ENCODE measurements at places on chromosomes 16 and 17. TPM values are rescaled to one million over a fixed set of nuclear protein-coding genes. Genes with fewer than 3 reads are reported as not detected.

DNA sequence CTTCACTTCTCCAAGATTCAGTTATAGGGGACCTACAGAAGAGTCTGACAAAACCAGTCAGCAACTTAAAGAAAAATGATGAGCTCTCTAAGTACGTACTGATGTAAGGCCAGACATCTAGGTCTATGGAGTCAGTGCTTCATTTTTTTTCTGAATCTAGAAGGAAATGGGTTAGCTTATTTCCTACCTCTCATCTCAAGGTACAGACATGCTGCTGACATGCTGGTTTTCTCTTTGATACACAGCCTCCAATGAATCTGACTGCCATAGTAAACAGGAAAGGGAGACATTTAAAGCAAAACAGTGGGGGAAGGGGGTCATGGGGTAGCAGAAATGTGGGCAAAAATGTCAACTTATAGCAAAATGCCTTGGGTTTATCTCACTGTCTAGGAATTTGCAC is 16.4 kb downstream of the CDR2 start:
- no peaks in the 10 kb centered on the region for H3K4me1 ChIP-seq
- no peak overlapping the region for H3K4me3 ChIP-seq
- peaks cover 25% of the 10 kb centered on the region for H3K36me3 ChIP-seq
- H3K27me3 ChIP-seq = no peaks in the 10 kb centered on the region
- no peak for DNase-seq

DNA sequence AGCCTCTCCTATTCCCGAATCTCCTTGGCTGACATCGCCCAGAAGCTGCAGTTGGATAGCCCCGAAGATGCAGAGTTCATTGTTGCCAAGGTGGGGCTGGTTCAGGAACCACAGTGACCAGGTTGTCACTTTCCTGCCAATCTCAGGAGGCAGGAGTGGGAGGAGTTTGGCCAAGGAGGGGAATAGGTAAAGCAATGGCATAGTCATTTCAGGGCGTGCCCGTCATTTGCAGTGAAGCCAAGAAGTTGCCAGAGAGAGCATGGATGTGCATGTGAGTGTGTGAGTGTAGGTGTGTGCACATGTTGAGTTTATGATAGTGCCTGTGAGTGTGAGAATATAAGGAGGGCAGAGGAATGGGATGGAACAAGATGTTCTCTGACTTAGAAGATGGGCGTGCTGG is 14.8 kb downstream of the PSMD3 start:
- peaks cover 82% of the 10 kb centered on the region for H3K36me3 ChIP-seq
- no peak for DNase-seq
- H3K4me1 ChIP-seq = no peaks in the 10 kb centered on the region
- no peak overlapping the region for H3K4me3 ChIP-seq
- H3K27me3 ChIP-seq = no peaks in the 10 kb centered on the region

Gene NUP93
- polyA plus RNA-seq = 28.5 TPM

GRCh38 chr16:86563469-86564345 is 2.9 kb upstream of the FOXC2 start:
- H3K4me3 ChIP-seq = peak overlapping the region; percentile 1
- H3K27me3 ChIP-seq = peaks cover 45% of the 10 kb centered on the region
- no peak overlapping the region for H3K27ac ChIP-seq
- DNase-seq = peak; percentile 91
- no peaks in the 10 kb centered on the region for H3K36me3 ChIP-seq
- peaks cover 17% of the 10 kb centered on the region for H3K4me1 ChIP-seq

- DNase-seq = no peak
- H3K36me3 ChIP-seq = no peaks in the 10 kb centered on the region
- H3K4me3 ChIP-seq = no peak overlapping the region
- H3K27ac ChIP-seq = no peak overlapping the region
Measured at GRCh38 chr17:14168582-14168981, 68.1 kb downstream of the CDRT15 start.

Gene PPL
- 4.3 TPM for polyA plus RNA-seq

DNA sequence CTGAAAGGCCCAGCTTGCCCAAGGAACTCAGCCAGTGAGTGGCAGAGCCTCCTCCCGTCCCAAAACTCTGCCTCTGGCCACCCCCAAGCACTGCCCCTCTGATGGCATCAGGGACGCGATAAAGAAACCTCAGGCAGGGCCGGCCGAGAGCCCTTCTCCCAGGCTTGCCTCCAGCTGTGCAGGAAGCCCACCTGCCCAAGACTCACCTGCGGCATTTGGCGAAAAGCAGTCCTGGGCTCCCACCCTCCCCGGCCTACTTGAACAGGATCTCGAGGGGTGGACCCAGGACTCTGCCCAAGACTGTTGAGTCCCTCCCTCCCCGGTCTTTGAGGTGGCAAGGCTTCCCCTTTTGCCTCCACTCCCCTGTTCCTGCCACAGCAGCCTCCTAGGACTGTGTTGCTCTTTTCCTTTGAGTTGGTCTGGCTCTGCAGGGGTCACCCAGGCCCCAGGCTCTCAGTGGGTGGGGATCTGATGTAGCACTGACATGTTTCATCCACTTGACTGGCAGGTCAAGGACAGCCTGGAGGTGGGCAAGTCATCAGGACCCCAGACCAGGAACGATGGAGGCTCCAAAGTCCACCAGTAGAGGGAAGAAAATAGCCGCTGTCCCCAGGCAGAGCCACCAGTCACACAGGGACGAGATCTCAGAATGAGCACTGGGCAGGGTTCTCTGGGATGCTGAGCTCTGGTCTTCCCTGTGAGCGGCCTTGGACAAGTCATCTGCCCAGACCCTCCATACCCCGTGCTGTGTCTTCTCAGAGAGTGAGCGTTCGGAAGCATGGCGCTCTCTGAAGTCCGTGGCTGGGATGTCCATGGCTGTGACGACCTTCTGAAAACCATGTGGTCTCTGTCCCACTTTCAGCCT is 111.0 kb upstream of the TNRC6C start:
- H3K27me3 ChIP-seq = no peaks in the 10 kb centered on the region
- no peak overlapping the region for H3K4me3 ChIP-seq
- H3K36me3 ChIP-seq = no peaks in the 10 kb centered on the region
- peaks cover 1% of the 10 kb centered on the region for H3K4me1 ChIP-seq
- no peak overlapping the region for H3K27ac ChIP-seq

Gene SLC5A11
- polyA plus RNA-seq = not detected

Gene USP10
- 17.8 TPM for polyA plus RNA-seq

Gene HSPB9
- polyA plus RNA-seq = not detected

Gene ALOX15
- polyA plus RNA-seq = not detected

GRCh38 chr16:75589306-75589705 is 23.1 kb downstream of the GABARAPL2 start:
- DNase-seq = peak; percentile 76
- no peaks in the 10 kb centered on the region for H3K27me3 ChIP-seq
- H3K4me1 ChIP-seq = peaks cover 42% of the 10 kb centered on the region
- no peak overlapping the region for H3K4me3 ChIP-seq

- H3K4me1 ChIP-seq = peaks cover 52% of the 10 kb centered on the region
- DNase-seq = no peak
- no peaks in the 10 kb centered on the region for H3K27me3 ChIP-seq
- no peaks in the 10 kb centered on the region for H3K36me3 ChIP-seq
- no peak overlapping the region for H3K27ac ChIP-seq
- H3K4me3 ChIP-seq = no peak overlapping the region
Measured at GRCh38 chr17:19290066-19290705, 53.0 kb downstream of the EPN2 start.

DNA sequence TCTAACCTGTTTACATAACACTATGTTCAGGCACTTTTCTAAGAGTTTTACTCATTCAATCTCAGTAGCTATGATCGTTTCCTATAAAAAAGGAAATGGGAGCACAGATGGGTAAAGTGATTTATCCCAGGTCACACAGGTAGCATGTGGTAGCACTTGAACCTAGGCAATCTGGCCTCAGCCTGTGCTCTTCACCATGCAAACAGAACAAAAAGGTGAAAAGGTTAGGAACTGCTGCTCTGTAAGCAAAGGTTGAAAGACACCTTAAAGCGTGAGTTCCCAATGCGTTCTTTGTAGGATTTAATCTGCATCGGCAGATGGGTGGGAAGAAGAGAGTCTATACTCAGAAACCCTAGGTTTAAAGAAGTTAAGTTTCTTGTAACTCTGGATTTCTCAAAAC is 14.9 kb upstream of the KLHL11 start:
- H3K4me1 ChIP-seq = no peaks in the 10 kb centered on the region
- DNase-seq = no peak
- H3K4me3 ChIP-seq = no peak overlapping the region
- H3K36me3 ChIP-seq = peaks cover 89% of the 10 kb centered on the region
- H3K27ac ChIP-seq = no peak overlapping the region

DNA sequence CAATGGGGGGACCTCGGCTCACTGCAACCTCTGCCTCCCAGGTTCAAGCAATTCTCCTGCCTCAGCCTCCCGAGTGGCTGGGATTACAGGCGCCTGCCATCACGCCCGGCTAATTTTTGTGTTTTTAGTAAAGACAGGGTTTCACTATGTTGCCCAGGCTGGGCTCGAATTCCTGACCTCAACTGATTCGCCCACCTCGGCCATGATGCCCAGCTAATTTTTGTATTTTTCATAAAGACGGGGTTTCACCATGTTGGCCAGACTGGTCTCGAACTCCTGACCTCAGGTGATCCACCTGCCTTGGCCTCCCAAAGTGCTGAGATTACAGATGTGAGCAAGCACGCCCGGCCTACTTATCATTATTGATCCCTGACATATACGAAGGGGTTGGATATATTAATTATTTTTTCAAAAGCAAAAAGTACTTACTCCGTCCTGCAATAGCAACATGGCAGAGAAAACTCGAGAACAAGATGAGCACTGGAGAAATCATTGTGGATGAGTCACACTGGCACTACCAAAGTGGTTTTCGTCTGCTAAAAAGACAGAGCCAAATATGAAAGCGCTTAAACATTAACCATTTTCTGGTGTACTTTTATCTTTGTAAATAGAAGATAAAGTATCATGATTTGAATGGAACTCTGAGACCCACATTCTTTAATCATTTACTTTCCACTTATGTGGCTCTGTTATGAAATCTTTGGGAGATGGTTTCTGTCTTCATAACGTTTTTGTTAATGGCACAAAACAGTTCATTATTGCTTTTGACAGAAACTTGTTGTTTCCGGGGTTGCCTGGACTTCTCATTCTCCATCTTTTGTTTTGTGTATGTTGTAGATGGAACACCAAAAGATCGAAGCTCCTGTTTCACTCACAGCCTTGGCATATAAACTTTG is at the start of gene APOH:
TSS of gene APOH (minus strand) at position 529 of the 896 bp plus-strand sequence. CDS start at position 493, 36 bp downstream.
- no peak within 1 kb of the TSS for H3K4me3 ChIP-seq
- H3K27ac ChIP-seq = no peak within 1 kb of the TSS
- no peaks in the 10 kb centered on the region for H3K4me1 ChIP-seq

DNA sequence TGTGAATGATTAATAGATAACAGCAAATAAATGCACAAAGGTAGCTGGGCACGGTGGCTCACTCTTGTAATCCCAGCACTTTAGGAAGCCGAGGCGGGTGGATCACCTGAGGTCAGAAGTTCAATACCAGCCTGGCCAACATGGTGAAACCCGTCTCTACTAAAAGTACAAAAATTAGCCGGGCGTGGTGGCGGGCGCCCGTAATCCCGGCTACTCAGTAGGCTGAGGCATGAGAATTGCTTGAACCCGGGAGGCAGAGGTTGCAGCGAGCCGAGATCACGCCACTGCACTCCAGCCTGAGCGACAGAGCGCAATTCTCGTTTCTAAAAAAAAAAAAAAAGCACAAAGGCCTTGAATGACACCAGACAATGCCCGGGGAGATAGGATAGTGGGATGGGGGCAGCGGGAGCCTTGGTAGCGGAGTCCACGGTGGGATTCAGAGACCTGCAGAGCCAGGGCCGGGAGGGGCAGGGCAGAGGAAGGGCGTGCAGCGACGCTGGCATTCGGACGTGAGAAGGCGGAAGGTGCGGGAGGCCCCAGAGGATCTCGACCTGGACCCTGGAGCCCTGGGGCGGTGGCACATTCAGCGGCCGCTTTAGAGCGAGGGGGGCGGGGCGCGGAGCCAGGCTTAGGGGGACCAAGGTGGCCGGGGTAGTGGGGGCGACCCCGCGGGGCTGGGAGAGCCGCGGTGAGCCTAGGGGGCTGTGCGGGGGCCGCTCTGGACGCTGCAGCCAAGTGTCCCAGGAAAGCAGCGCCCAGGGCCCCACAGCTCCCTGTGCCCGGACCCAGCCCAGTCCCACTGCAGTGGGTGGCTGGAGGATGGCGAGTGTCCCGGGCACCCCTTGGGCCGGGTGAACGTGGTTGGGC is 999 bp upstream of the FLYWCH2 start:
- H3K27me3 ChIP-seq = no peaks in the 10 kb centered on the region
- H3K36me3 ChIP-seq = no peaks in the 10 kb centered on the region
- H3K4me3 ChIP-seq = peak overlapping the region; percentile 94
- peak overlapping the region; percentile 95 for H3K27ac ChIP-seq
- peaks cover 10% of the 10 kb centered on the region for H3K4me1 ChIP-seq
- DNase-seq = peak; percentile 63

Gene OR1A1
- not detected for polyA plus RNA-seq

Gene WDR81
- polyA plus RNA-seq = 9.1 TPM

Gene SSTR5
- polyA plus RNA-seq = 1.3 TPM

Gene KCNH4
- 0.08 TPM for polyA plus RNA-seq

DNA sequence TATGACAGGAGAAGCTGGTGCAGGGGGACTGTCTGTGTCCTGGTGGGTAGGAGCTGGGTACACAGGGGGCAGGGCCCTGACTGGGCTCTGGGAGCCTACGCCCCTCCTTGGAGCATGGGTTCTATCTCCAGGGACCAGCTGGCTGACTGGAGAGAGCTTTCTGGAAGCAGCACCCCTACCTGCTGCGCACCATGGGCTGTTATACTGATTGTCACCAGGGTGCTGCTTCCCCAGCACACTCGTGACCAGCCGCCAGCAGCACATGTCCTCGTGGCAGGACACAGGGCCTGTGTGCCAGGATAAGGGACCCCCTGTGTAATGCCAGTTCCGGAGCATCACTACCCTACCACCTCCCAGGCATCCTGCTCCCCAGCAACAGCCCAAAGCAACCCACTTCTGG is 106.0 kb downstream of the AMFR start:
- peaks cover 9% of the 10 kb centered on the region for H3K4me1 ChIP-seq
- no peak for DNase-seq
- H3K4me3 ChIP-seq = no peak overlapping the region
- H3K27ac ChIP-seq = no peak overlapping the region
- no peaks in the 10 kb centered on the region for H3K36me3 ChIP-seq

GRCh38 chr17:58284613-58285421 is 4.1 kb upstream of the MPO start:
- no peak for DNase-seq
- H3K4me3 ChIP-seq = no peak overlapping the region
- H3K27ac ChIP-seq = no peak overlapping the region
- H3K36me3 ChIP-seq = no peaks in the 10 kb centered on the region
- no peaks in the 10 kb centered on the region for H3K4me1 ChIP-seq

- DNase-seq = no peak
- H3K27ac ChIP-seq = no peak overlapping the region
- no peaks in the 10 kb centered on the region for H3K36me3 ChIP-seq
- no peak overlapping the region for H3K4me3 ChIP-seq
Measured at GRCh38 chr16:56776562-56776961, 46.6 kb downstream of the NUP93 start.

GRCh38 chr16:29806099-29806579 is at the start of gene MAZ:
Gene MAZ, plus strand, starts transcription at chr16:29806529. Its CDS starts 173 bp downstream, at chr16:29806702.
- H3K27ac ChIP-seq = peak within 1 kb of the TSS; percentile 95
- H3K4me3 ChIP-seq = peak within 1 kb of the TSS; percentile 70
- peaks cover 3% of the 10 kb centered on the region for H3K4me1 ChIP-seq
- H3K36me3 ChIP-seq = peaks cover 18% of the 10 kb centered on the region
- no peak for DNase-seq
- no peaks in the 10 kb centered on the region for H3K27me3 ChIP-seq

- H3K4me3 ChIP-seq = peak overlapping the region; percentile 22
- no peaks in the 10 kb centered on the region for H3K36me3 ChIP-seq
- peak overlapping the region; percentile 82 for H3K27ac ChIP-seq
- DNase-seq = peak; percentile 85
Measured at GRCh38 chr17:77451245-77451893, 310.6 kb downstream of the SEC14L1 start.

All from heart left ventricle (tissue), 16 donors.